Stimulated activated CD8-positive, alpha-beta memory T cell treated with anti-CD3 and anti-CD28 coated beads, Interleukin-4, amount 100 ng/mL, for 4 hours (primary cell): ENCODE measurements at places on chromosomes 5 and 9.

- no peak for DNase-seq
These were observed 7.3 kb downstream of the SH3RF2 start for GRCh38 chr5:145943674-145944121.

- no peak for DNase-seq
These were observed 8.8 kb upstream of the HSDL2 start for GRCh38 chr9:112371060-112371459.

GRCh38 chr5:159001247-159001646 lies 98.5 kb downstream of the EBF1 start:
- DNase-seq, result no peak

DNA sequence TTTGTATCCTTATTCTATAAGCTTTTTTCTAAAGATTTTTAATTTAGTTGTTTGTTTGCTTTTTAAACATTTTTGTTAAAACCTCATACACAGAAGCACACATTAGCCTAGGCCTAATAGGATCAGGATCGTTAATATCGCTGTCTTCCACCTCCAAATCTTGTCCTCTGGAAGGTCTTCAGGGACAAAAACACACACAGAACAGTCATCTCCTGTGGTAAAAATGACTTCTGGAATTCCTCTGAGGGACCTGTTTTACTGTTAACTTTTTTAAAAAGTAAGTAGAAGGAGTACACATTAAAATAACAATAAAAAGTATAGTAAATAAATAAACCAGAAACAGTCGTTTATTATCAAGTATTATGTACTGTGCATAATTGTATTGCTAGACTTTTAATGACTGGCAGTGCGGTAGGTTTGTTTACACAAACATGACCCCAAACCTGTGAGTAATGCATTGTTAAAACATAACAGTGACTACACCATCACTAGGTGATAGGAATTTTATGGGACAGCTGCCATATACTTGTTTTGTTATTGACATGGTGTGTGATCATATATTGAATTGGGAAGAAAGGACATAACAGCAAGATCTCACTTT lies 109.6 kb downstream of the ZCCHC7 start:
- DNase-seq, result no peak

- no peak for DNase-seq
These were observed 45.3 kb upstream of the PPP3R2 start for GRCh38 chr9:101639785-101640665.
